Cardiac atrium fibroblast (primary cell): ENCODE measurements at places on chromosomes 5 and 9. TPM values are rescaled to one million over a fixed set of nuclear protein-coding genes. Genes with fewer than 3 reads are reported as not detected.

Gene OTP
- total RNA-seq: not detected in 2 replicates

Gene GHR
- total RNA-seq: 4.0 and 5.2 TPM in 2 replicates

Gene TMEM252
- total RNA-seq: not detected in 2 replicates

Gene PLEKHG4B
- not detected in 2 replicates for total RNA-seq

Gene CCL19
- total RNA-seq: not detected in 2 replicates

Gene FOXD4L6
- total RNA-seq: not detected in 2 replicates

Gene PHAX
- total RNA-seq: 35.8 and 39.4 TPM in 2 replicates

Gene FOXD1
- 2.1 and 4.3 TPM in 2 replicates for total RNA-seq

Gene DAPK1
- total RNA-seq: 25.6 and 43.7 TPM in 2 replicates

Gene NEUROG1
- total RNA-seq: not detected in 2 replicates

Gene GADD45G
- 1.4 and 1.9 TPM in 2 replicates for total RNA-seq

Gene TMEM174
- total RNA-seq: not detected in 2 replicates

Gene CDC25C
- total RNA-seq: 0.54 and 4.4 TPM in 2 replicates

Gene PCDHA11
- total RNA-seq: not detected in 2 replicates

Gene CCDC127
- 4.1 and 6.0 TPM in 2 replicates for total RNA-seq

Gene PCDHB10
- 0.16 and 0.18 TPM in 2 replicates for total RNA-seq

Gene ACTBL2
- 0.16 and 0.54 TPM in 2 replicates for total RNA-seq

Gene ZDHHC11B
- not detected in 2 replicates for total RNA-seq
